ENCODE measurements at places on chromosomes 3 and 15. TPM values are rescaled to one million over a fixed set of nuclear protein-coding genes. Genes with fewer than 3 reads are reported as not detected.

DNA sequence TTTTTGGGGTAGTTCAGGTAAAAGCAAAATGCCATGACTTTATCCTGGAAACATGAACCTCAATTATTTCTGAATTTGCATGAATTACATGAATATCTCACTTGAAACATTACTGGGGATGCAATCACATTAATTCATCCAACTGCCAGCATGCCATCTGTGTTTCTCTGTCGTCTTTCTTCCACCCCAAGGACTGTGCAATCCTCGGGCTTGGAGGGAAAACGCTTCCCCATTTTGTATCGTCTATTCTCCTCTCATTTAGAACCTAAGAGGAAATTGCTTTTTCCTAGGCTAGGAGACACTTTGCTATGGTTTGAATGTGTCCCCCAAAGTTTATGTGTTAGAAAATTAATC lies 109.4 kb downstream of the SQOR start:
- no peak for DNase-seq

TMEM44 gene
- 7.3 TPM for total RNA-seq

PIGZ gene
- total RNA-seq = 3.4 TPM

GRCh38 chr15:96213045-96213444 lies 117.5 kb upstream of the NR2F2 start:
- DNase-seq = no peak

- peak; percentile 41 for DNase-seq
These were observed 615 bp downstream of the HES1 start for GRCh38 chr3:194136519-194137007.

GRCh38 chr3:35601959-35602358 lies 37.4 kb upstream of the ARPP21 start:
- DNase-seq = no peak

- DNase-seq = no peak
These were observed 9.8 kb upstream of the VGLL4 start for GRCh38 chr3:11653298-11654055.

GRCh38 chr3:30962084-30962483 lies 67.6 kb upstream of the GADL1 start:
- DNase-seq = no peak

All from right cardiac atrium (tissue), 5 donors.